AG09309 (cell line): ENCODE measurements at places on chromosomes 3 and 15.

DNA sequence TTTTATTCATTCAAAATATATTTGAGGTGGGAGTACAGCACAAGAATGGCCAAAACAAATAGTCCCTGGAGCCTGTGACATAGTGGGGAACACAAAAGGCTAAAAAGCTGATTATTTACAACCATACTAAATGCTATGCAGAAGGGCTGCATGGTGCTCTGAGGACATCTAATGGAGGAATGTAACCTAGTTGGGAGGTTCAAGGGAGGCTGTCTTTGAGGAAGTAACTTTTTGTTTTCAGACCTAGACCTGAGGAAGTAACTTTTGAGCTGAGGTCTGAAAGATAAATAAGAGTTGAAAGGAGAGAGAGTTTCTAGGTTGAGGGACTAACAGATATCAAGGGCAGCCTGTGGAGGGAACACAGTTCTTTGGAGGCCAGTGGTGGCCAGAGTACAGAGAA is 34.8 kb upstream of the RASA2 start:
- no peak for DNase-seq

GRCh38 chr3:5010706-5011554 is 31.7 kb downstream of the BHLHE40 start:
- DNase-seq, result no peak

DNA sequence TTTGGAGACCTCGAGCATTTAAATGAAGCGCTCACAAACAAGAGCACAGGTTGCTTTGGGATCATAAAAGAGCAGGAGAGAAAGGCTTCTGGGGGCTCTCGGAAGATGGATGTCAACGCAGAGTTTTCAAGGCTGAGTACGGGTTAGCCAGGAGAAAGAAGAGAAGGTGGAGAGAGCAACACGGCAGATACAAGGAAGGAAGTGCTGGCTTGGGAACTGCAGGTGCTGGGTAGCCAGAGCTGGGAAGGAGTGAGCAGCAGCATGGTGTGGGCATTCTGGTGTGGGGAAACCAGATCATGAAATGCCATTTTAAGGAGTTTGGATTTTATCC is 580 bp upstream of the RUBCN start:
- no peak for DNase-seq

- no peak for DNase-seq
Observed at GRCh38 chr15:100341239-100341749, 481 bp downstream of the ADAMTS17 start.

- DNase-seq, result no peak
Observed at GRCh38 chr3:153440311-153440710, 278.3 kb downstream of the RAP2B start.

DNA sequence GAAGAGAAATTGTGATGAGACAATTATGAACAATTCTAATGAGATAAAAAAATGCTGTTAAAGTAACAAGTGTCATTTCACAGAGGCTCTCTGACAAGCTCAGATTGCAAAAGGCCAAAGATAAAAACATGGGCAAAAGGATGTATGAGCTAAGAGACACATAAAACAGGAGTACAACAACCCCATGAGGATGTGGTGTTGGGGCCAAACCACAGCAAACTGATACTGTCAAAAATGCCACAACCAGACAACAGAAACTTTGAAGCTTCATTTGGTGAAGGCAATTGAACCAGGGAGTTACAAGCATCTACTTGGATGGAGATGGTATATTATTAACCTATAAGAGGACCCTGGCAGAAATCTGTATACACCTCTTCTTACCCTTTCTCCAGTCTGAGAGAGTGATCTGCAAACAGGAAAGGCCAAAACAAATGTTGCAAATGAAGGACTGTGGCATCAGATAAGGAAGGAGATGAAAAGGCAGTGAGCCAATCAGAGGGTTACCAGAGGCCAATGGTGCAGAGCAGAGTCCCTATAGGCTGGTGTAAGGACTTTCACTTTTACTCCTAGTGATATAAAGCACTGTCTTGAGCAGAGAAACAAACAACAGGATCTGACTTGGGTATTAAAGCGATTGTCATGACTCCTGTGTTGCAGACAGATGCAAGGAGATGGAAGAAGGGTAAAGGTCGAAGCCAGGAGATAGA is 659.0 kb downstream of the NTRK3 start:
- DNase-seq, result no peak

DNA sequence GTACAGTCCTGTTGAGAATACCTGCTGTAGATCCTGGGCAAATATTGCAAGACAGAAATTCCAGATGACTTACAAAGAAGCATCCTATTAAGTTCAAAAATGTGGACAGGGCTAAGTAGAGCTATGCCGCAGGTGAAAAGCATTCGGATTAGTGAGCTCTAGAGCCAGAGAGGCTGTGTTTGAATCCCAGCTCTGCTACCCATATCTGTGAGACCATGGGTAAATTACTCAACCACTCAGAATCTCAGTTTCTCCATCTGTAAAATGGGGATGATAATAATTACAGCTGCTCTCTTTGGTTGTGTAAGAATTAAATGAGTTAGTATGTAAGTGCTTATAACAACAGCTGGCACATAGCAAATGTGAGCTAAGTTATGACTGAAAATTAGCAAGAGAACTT is 3.9 kb downstream of the ADAMTS7 start:
- no peak for DNase-seq

- no peak for DNase-seq
Observed at GRCh38 chr3:144200004-144200403, 228.4 kb downstream of the DIPK2A start.

DNA sequence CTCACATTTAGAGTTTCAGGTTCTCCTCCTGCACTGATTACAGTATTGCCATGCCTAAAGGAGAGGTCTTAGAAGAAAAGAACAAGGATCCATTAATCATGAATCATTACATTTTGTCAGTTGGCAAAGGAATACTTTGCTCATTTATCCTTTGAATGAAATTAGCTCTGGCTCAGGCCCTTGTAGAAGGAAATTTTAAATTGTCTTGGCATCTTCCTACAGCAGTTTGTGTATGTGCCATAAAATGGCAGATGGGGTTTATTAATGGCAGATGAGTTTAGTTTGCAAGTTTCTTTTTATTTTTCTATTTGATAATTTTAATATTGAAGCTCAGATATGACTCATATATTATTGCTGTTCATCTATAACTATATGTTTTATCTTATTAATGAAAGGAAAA is 181.2 kb upstream of the EPHA3 start:
- no peak for DNase-seq

GRCh38 chr3:107524326-107524840 is 1.6 kb downstream of the BBX start:
- DNase-seq, result no peak

DNA sequence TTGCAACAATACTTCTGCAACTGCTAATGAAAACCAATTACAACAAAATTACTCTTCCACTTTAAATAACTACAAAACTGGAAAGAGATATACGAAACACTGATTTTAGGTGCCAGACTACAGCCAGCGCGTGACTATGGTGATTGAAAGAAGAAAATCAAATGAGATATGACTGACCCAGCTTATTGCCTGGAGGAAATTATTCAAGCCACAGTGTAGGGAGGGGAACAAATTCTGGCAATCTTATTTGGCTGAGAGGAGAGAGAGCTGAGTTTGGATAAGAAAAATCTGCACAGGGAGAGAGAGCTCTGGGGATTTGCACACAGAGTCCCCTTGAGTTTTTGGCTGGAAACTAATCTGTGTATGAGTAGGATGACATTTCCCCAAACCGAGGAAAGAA is 470.3 kb upstream of the FRG2C start:
- no peak for DNase-seq

DNA sequence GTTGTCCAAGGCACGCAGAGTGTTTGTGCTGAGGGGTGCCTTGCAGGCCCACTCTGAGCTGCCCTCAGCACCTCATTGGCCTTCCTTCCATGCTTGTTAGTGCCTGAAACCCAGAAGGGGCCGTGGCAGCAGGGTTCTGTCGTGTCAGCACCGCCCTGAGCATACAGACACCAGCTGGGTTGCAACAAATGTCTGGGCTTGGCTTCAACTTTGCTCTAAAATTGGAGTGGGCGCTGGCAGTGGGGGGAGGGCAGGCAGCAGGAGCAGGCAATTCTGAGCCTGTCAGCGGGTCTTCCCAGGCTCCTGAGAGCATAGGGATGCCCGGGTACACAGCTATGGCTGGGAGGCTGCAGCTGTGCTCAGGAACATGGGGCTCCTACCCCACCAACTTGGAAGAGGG is 464.3 kb downstream of the EPHA3 start:
- DNase-seq, result no peak

- DNase-seq, result no peak
Observed at GRCh38 chr3:178083906-178084866, 452.1 kb upstream of the KCNMB2 start.

DNA sequence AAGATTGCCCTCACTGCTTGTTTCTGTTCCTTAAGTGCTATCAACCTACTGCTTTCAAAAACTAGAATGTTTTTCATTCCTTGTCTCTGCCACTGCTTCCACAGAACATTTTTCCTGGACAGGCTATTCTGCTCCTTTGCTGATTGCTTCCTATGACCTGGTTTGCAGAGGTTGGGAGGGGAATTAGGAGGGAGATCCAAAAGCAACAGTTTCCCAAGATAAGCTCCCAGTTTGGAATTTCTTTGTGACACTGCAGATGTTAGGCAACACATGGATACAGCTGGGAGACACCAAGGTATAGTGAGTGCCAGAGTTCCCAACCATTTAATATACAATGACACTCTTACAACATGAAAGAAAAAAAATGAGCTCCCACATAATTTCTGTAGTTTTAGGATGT is 1036.5 kb downstream of the ROBO2 start:
- no peak for DNase-seq

DNA sequence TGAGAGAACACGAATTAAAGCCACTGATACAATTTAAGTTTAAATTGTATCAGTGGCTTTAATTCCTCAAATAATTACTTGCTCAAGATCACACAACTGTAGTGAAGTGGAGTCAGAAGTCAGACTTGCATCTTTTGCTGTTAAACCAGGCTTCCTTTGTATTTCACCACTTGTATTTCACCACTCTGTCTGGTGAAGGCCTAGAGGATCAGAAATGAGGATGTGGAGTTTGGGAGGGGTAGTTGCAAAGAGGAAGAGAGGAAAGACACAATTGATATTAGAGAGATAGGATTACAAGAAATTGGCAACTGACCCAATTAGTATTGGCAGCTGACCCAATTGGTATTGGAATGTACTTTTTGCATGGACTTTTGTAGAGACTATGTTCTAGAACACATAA is 288.1 kb upstream of the GPR149 start:
- no peak for DNase-seq

DNA sequence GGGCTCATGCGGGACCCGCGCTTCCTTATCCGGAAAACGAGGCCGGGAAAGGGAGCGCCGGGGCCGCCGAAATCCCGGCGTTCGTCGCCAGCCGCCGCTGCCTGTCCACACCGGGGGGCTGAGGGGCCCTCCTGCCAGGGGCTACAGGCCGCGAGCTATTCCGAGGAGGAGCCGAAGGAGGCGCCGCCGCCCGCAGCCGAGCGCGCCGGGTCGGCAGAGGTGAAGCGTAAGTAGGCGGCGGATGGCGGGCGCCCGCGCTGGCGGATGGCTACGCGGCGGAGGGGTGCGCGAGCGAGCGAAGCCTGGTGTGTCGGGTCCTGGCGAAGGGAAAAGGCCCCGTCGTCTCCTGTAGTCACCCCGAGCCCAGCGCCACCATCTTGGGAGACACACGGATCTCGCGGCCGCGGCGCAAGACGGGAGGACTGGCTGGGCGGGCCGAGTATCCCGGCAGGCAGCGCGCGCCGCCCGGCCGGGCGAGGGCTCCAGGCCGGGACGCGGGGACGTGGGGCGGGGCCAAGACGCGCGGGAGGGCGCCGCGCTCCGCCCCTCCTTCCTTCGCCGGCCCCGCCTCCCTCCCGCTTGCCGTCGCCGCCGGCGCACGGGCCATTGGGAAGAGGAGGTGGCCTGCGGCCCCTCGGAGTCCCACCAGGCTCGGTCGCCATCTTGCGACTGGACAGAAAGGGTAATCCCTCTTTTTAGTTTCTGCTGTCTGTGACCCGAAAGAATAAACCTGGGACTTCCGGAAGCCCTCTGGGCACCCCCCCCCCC is at the start of gene UBE3A:
Gene UBE3A, minus strand, starts transcription at position 424 of the 768 bp plus-strand sequence. CDS start 29,917 bp downstream, outside the sequence.
- DNase-seq, result peak; percentile 58

- DNase-seq, result no peak
Observed at GRCh38 chr3:72429589-72430353, 418.5 kb downstream of the SHQ1 start.

DNA sequence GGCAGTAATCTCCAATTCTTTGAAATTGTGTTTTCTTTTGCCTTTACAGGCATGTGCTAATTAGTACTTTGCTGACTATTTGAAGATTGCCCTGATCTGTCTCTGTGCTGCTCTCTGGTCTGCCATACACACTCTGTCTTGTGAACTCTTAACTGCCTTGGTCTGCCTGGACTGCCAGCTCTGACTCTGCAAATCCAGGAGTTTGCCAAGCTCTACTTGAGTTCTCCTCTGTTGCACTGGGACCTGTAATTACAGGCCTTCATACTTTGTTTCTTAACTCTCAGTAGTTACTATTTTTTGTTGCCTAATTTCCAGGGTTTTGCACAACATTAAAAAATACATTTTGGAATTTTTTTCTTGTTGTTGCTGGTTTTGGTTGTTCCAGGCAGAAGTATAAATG is 155.0 kb downstream of the RSRC1 start:
- DNase-seq, result no peak

DNA sequence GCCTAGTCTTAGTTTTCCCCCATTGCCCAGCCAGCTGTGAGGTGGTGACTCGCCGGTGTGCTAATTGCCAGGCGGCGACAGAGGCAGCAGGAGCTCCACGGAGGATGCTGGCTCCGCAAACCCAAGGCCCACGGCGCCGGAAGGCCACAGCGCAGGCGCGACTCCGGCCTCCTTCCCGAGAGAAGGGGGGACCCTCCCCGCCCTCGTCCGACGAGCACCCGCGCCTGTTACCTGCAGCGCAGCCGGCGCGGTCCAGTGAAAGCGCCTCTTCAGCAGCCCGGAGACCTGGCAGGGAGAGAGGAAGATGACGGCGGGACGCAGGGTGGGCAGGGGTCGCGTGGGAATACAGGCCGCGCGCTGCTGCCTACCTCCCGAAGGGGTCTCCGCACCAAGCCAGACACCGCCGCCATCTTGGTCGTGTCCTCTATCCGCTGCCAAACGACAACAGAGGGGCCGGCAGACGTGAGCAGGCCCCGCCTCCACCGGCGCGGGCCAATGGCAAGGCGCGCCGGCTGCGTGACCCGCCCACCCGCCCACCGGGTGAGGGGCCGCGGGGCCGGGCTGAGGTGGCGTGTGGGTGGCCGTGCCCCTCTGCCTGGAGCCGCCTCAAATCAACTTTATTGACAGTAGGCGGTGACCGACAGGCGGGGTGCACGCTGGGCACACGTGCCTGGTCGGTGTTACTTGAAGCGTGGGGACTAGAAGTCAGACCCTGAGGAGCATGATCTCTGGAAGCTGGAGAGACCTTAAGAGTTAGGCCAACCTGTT is at the start of gene PDHB:
Gene PDHB, minus strand, starts transcription at position 433 of the 768 bp plus-strand sequence. Its CDS starts 23 bp downstream, at position 410.
- DNase-seq, result peak; percentile 42

DNA sequence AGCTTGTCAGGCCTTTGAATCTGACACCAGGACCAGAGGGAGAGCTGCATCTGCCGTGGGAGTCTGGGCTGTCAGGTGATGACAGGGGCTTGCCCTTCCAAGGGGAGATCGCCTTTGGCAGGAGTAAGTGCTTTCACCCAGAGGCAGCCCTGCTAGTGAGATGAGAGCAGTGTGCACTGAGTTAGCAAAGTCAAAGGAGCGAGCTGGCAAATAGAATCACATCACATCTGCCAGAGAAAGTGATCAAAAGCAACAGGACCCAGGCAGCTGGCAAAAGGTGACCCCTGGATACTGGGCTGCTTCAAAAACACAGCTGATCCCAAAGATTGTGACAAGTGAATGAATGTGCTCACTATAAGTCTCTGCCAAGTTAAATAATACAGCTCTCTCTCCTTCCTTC is 36.1 kb upstream of the PYDC2 start:
- no peak for DNase-seq
